Activated T-cell treated with anti-CD3 and anti-CD28 coated beads for 24 hours (primary cell): ENCODE measurements at places on chromosomes 7 and 10.

GRCh38 chr10:60390224-60390626 is 550 bp upstream of the ANK3 start:
- DNase-seq = no peak

GRCh38 chr7:117085275-117085674 is 132.0 kb downstream of the ST7 start:
- no peak for DNase-seq

GRCh38 chr10:79282388-79282787 is 64.9 kb upstream of the PPIF start:
- no peak for DNase-seq

GRCh38 chr7:5429857-5430611 is 6.4 kb upstream of the TNRC18 start:
- no peak for DNase-seq

DNA sequence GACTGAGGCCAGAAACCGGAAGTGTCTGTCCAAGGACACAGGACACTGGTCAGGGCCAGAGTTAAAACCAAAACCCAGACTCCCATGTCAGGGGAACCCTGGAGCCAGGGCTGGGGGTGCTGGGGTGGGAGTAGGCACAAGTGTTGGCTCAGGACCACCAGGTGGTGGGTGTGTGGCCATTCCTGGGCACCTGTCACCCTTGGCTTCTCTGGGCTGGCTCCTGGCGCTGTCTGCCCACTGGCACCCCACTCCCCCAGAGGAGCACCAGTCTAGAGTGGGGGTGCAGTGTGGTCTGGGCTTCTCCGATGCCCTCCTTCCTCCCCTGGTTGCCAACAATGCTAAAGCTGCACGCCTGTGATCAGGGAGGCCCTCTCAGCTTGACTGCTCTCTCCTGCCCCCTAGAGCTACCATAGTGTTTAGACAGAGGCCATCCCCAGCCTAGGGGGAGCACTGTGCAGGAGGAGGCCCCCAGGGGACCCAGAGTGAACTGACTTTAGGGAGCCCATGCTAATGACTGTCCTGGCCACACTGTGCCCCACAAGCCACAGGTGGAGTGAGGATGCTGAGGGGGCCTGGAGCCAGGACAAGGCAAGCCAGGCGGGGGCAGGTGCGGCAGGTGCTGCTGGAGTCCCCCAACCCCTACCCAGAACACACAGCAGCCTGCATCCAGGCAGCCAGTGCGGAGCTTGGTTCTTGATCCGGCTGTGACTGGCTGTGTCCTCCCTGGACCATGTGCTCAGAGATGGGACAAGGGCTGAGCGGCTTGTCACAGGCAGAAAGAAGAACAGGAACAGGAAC is 11.0 kb downstream of the RASGEF1A start:
- no peak for DNase-seq

DNA sequence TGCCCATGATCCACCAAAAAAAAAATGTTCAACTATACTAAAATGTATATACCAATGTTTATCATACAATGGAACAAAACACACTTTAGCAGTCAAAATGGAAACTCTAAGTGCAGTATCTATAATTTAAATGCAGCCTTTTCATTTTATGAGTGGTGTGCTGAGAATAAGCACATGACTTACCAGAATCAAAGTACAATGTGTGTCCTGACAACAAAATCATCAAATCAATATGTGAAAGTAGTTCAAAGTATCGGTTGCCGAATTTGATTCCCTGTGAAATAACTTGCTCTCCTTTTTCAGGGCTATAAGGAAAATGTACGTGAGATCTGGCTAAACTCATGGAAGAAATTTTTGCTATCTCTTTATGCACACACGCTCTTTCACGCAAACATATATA is 16.9 kb upstream of the KIF5B start:
- DNase-seq = no peak

GRCh38 chr10:103786020-103786419 is 69.4 kb downstream of the SH3PXD2A start:
- DNase-seq = no peak

- no peak for DNase-seq
Measured at GRCh38 chr7:21361413-21362125, 66.3 kb upstream of the SP4 start.

GRCh38 chr7:156423876-156424275 is 216.7 kb upstream of the RNF32 start:
- no peak for DNase-seq

DNA sequence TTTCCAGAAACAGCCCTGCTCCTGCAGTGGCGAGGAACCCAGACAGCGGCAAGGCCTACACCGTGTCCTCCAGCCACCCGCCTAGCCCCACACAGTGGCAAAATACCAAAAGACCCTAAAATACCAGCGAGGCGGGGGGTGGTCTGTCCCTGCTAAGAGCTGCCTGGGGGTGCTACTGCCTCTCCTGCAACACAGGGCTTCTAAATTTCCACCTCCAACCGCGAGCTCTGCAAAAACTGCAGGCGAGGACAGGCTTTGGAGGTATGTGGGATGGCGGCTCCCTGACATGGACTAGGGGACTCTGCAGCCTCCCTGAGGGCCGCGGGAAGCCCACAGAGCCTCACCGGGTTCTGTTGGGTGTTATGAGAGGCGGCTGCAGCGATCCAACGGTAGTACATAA is 122.3 kb downstream of the WDR37 start:
- no peak for DNase-seq

DNA sequence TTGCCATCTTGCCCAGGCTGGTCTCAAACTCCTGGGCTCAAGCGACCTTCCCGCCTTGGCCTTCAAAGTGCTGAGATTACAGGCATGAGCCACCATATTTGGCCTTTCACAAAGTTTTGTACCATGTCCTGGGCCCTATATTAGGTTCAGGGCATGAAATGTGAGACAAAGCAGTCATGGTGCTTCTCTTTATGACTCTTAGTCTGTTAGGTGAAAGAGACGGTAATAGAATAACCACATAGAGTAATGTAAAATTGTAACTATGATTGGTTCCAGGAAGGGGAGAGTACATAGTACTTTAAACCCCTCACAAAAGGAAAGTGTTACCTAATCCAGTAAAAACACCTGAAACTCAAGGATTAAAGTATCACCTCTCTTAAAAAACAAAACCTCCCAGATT is 144.7 kb downstream of the SPAG6 start:
- DNase-seq = no peak

GRCh38 chr7:85595750-85596178 is 408.9 kb upstream of the SEMA3D start:
- no peak for DNase-seq

- DNase-seq = no peak
Measured at GRCh38 chr10:52706332-52707070, 66.1 kb downstream of the MBL2 start.

DNA sequence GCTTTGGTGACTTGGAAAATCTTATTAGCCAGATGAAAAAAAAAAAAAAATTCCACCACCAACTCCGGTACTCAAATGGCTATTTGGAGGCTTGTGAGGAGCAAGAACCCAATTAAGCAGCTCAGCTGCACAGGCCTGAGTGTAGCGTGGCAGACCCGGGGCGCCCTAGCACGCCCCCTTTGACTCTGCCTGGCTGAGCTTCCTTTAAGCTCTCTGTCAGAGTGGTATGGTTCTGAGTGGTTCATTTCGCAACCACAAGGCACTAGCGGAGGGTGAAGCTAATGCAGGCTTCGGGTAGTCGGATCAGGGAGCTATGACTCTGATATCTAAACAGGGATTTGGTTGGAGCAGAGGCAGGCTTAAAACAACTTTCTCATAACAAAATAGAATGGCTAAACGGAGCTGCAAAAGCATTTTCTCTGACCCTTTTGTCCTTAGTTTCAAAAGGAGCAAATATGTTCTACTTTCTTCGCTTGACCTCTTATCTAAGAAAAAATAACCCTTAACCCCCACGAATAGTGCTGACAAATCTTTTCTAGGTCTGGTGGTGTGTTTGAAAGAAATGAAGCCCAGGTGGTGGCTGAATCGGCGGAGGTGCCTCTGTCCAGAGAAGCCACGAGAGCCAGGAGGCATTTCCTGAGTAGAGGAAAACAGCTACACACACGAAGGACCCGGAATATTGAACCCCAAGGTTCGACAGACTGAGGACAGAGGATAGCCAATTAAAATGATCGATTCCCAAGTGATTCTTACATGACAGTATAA is 285.4 kb upstream of the GLI3 start:
- DNase-seq = no peak

DNA sequence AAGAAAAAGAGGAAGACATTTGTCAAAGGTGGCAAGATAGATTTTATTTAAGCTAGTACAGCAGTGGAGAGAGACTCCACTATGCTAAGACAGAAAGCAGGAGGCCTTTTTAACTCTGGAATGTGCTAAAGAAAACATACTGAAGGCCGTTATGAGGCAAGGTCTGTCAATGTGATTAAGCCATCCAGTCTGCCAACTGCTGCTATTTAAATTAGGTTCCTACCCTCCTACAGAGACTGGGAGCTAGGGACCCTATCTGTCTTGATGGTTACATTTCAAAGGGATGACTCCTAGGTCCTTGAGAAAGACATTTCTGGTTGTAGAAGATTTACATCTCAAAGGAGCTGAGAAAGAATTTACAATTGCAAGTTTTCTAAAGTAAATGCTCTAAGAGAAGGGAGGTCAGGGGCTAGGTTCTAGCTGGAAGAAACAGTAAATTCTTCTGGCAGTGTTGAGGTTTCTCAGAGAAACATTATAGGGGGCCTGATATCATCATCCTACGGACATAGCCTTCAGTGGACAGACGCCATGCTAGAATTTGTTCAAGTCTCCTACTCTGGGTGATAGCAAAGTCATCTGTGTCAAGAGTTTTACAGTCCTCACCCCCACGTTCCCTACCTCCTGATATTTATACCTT is 211.6 kb downstream of the PHF14 start:
- no peak for DNase-seq

DNA sequence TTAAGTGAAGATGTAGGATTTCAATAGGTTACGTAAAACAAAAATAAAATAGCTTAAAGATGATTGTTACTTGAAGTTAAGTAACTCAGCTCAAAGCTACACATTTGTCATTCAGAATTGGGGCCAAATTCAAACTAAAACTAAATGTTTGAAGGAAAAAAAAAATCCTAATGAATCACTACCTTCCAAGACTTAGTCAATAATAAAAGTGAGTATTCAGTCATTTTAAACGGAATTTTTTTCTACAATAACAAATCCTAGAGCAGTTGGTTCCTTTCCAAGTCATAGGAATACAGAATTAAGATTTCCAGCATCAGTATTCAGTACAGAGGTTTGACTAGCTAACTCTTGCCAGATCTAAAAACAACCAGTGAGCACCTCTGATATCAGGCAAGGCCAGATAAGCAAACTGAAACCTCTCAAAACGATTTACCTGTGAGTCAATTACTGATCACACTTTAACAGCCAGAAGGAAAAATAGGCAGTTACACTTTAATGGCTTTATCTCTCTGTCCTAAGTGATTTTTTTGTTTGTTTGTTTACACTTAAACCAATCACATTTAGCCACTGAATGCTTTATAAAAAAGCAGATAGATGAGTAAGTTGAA is 669.8 kb upstream of the ANKRD30A start:
- DNase-seq = no peak

DNA sequence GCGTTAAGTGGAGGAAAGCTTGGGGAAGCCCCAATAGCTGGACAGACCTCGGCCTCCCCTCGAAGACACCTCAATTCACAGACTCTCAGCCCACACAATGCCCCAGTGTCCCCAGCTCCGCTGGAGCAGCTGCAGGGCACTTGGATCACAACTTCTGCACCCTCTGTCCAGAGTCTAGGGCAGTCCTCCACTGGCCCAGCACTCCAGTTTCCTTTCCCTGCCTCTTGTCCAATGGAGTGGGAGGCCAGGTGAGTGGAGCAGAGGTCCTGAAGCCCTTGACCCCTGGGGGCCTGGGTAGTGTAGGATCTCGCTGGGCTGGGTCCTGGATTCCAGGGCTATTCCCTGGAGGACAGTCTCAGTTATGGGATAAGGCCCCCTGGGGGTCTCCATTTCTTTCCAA is 11.9 kb downstream of the SFRP5 start:
- DNase-seq = no peak

DNA sequence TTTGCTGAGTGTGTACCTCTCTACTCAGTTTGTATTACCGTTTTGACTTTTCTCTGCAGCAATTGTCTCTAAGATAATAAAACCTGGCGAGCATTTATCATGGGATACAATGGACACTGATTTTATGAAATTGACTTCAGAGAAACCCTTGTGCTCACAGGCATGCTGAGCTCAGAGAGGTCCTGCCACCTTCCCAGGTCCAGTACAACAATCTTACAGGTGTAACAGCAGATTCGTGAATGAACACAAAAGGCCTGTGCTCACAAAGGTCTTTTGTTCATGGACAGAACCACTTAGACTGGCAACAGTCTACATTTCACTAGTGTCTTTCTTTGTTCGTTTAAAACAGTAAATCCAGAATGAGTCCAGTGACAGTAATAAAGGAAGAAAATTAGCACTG is 43.2 kb downstream of the HECW1 start:
- no peak for DNase-seq

DNA sequence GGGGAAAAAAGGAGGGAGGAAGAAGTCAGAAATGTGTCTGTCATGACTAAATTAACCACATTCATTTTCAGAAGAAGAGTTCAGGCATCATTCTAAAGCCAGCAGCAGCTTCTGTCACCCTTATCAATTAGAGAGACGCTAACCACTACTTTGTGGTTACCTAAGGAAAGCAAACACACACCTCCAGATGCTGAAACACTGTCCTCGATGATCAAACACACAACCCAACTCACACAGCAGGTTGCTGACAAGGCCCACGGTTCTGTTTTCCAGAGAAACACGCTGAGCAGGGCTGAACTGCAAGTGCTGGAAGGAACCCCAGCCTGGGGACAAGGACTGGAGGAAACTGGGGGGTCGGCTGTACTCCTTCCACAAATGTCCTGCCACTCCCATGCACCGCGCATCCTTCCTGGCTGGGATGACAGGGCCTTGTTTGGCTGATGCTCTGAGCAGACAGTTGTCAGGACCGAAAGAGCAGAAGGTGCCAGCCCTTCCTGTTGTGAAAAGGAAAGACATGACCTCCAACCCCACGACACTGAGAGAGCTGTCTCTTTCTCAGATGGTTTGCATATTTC is 36.6 kb downstream of the PRKCQ start:
- DNase-seq = peak; percentile 53

DNA sequence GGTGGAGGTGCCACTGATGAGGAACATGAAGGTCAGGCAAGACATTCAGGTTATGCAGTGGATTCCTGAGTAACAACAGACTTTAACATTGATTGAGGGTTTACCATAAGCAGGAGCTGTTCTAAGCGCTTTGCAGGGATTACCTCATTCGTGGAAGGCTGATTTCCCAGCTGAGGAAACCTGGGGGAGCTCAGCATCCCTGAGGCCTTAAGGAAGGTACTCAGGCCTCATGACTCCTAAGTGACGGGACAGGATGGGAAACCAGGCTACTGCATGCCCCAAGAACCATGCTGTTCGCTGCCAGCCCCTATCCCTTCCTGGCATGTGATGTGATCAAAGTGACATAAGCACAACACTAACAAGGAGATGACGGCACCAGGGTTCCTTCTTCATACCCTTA is 143.6 kb upstream of the NFE2L3 start:
- DNase-seq = no peak

- no peak for DNase-seq
Measured at GRCh38 chr7:6268907-6269306, 3.5 kb downstream of the CYTH3 start.
